ENCODE measurements at places on chromosomes 3 and 15.

DNA sequence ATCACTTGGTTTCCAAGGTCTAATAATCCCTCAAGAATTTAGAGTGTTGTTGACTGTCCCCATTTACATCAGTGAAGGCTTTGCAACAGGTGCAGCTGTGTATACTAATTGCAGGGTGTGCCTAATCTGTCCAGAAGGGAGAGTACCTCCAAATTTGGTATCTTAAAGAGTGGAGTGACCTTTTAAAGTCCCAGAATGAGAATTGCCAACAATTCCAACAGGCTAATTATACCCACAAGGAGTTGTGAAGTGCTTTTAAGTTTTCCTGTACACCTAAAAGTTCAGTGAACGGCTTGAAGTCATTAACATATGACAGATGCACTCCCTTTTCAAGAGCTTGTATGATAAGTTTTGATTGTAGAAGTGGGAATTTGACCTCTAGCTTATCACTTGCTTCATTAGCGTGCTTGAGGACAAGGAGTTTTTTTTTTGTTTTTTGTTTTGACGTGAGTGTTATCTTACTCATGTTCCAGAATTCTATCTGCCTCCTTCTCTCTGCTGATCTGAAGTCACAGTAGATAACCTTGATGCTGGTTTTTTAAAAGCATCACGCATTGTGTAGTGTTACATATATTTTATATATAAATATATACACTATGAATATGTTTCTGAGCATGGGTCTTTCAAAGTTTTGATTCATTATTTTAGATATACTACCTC, 26.3 kb downstream of the CDIN1 start:
- no peak for DNase-seq

DNA sequence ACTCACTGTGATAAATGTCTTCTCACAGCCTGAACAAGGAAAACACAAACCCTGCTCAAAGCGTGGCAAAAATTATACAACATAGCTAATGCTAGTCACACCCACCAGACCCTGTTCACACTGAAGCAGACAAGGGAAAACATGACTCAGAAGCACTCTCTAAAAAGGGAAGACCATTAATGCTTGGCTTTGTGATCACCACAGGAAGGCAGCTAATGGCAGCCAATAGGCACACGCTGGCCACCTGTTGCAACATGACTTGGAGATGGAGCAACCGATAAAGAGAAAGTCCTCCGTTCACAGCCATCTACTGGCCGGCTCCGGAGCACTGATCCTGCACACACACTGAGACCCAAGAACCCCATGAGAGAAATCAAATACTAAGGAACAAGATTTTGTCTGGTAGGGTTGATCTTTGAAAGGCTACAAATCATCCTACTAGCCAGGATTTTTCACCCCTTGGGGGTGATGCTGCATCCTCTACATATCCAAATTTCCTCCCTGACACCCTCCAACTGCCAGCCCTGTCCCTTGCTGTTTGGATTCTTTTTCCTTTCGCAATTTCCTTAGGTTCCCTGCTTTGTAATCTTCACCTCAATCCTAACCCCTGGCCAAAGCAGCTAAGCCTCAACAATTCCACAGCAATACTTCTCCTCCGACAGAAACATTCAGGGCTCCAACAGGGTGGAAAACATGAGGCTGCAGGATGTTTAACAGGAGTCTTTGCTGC, 3.2 kb downstream of the ZXDC start:
- peak; percentile 92 for DNase-seq

DNA sequence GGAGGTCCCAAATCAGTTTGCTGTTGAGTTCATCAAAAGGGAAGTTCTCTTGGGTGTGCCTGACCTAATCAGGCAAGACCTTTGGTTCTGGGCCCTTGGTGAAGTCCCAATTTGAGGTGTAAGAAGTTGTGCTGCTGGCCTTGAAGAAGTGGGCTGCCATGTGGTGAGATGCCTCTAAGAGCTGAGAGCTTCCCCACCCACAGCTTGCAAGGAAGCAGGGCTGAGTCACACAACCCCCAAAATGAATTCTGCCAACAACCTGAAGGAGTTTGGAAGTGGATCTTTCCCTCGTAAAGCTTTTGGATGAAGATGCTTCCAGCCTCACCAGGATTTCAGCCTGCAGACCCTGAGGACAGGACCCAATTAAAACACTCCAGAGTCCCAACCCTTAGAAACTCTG, 129.3 kb upstream of the NSMCE3 start:
- peak; percentile 6 for DNase-seq

DNA sequence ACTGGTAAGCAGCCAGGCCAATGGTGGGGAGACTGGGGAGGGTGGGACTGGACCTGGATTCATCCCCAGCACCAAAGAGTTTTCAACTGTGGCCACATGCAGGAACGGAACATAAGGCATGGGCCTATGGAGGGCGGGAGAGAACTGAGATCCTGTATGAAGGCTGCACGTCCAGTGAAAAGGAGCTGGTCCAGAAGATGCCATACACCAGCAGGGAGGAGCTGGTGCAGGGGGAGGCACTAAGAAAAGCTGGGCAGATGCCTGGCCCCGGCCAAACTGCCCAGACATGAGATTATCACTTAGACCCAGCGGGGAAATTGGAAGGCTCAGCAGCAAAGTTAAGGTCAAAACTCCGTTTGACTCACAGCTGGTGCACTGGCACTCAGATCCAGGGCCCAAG, 58.1 kb upstream of the MCF2L2 start:
- no peak for DNase-seq

- DNase-seq: no peak
Observed at GRCh38 chr3:180183346-180183745, 146.6 kb upstream of the PEX5L start.

All from suppressor macrophage treated with lipopolysaccharide for 1 hour (primary cell).